ENCODE measurements at places on chromosomes 1 and 21.

DNA sequence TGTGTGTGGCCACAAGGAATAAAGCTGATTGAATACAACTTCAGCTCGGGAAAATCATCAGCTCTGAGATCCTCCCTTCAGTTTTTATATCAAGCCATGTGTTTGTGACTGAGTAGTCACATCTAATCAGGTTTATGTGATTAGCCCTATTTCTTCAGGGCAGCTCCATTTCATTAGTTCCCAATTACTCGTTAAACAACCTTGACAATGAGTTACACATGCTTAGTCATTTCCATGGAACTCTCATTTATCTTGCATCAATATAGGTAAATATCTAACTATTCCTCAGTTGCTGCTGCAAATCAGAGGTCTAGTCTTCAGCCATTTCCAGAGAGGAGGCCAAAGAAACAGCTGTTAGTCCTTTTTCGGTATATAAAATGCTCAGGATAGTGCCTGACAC is 16.3 kb downstream of the CRB1 start:
- no peak for DNase-seq

DNA sequence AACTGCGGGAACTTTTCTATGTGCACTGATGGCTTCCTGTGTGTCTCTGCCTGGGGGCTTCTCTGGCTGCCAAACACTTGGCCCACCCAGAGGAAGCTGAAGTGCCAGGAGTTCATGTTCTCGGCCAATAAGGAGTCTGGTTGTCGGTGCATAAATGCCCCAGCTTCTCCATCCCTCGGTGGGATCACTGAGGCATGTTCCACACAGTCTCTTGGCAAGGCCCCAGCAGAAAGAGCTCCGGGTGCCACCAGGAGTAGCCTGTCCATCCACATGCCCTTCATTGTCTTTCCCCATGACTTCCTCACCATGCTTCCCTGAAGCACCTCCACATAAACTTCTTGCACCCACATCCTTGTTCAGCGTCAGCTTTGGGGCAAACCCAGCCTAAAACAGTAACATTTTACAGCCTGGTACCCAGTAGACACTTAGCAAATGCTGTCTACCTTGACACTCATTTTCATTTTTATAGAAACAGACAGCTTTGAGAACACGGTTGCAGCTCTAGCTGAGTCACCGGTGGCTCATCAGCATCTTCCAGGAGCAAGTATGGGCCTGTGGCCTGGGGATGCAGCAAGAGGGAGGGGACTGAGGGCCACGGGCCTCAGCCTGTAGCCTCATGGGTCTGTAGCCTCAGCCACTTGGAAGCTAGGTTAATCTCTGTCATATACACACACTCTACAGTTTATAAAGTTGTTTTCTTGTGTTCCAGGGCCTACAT is 14.8 kb upstream of the CDCP2 start:
- DNase-seq: no peak

DNA sequence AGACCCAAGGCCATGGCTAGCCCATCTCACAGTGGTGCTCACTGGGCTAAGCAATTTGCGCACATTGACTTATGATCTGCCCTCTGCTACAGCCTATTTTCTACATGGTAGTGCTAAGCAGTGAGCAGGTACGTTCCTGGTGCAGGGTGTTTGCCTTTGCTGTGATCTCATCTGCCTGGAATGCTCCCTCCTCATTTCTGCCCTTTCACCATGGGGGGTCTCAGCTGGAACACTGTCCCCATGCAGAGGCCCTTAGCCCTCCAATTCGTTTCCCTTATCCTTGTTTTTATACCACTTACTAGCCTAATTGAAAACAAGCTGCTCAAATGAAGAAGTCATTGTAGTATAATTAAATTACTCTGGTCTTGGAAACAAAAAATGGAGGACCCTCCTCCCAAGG is 2.0 kb upstream of the B3GALT5 start:
- no peak for DNase-seq

DNA sequence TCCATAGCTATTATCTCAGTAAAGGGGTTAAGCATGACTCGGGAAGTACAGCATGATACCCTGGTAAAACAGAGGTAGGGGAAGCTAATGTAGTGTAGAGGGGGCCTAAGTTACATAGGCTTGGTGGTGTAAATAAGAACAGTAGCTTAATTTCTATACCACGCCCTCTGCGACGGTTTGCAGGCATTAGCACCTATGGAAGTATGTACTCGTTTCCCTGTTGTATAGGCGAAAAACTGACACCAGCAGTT is 470 bp upstream of the NAXE start:
- peak; percentile 2 for DNase-seq

GRCh38 chr1:216154063-216154462 is 269.2 kb downstream of the USH2A start:
- DNase-seq: no peak

GRCh38 chr1:205595435-205595834 is 36.4 kb downstream of the ELK4 start:
- no peak for DNase-seq

DNA sequence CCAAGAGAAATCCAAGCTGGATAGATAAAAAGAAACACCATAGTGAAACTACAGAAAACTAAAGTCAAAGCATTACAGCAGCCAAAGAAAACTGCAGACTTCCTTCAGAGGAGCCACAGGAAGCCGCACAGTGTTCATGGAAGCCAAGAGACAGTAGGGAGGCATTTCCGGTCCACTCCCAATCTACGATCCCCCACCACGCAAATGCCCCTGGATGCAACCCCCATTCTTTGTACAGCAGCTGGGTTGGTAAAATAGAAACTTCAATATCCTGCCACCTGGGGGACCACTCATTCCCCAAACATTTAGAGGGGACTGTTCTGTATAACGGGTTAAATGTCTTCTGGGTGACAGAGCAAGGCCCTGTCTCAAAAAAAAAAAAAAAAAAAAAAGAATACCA is 43.9 kb upstream of the TSPEAR start:
- peak; percentile 5 for DNase-seq

DNA sequence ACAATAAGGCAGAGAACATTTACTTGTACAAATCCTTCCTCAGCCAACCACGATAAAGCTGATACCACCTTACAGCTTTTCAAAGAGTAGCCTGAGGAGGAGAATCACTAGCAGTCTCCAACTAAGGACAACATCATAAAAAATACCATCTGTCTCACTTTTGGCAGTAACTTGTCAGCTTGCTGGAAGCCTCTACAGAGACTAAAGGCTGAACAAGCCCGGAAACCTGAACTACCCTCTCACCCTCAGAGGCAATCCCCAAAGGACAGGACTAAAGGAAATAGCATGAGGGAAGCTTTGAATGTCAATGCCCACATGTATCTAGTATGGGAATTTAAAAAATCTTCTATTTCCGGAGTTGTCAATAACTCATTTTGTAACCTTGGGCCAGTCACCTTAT is 10.6 kb downstream of the SRSF4 start:
- DNase-seq: no peak

DNA sequence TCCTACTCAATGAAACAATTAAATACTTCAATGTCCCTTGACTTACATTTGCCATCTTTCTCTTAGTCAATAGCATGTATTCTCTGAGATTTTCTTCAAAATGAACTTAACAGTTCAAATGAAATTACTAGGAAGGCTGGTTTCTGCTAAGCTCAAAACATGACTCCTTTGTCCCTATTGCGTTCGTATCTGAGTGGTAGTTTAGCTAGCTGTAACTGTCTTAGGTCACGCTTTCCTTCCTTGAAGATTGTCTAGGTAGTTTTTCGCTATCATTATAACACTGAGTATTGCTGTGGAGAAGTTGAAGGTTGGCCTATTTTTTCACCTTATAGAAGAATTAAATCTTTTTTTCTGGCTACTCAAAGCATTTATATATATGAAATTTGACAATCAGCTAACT is 1535.2 kb downstream of the PLA2G4A start:
- no peak for DNase-seq

DNA sequence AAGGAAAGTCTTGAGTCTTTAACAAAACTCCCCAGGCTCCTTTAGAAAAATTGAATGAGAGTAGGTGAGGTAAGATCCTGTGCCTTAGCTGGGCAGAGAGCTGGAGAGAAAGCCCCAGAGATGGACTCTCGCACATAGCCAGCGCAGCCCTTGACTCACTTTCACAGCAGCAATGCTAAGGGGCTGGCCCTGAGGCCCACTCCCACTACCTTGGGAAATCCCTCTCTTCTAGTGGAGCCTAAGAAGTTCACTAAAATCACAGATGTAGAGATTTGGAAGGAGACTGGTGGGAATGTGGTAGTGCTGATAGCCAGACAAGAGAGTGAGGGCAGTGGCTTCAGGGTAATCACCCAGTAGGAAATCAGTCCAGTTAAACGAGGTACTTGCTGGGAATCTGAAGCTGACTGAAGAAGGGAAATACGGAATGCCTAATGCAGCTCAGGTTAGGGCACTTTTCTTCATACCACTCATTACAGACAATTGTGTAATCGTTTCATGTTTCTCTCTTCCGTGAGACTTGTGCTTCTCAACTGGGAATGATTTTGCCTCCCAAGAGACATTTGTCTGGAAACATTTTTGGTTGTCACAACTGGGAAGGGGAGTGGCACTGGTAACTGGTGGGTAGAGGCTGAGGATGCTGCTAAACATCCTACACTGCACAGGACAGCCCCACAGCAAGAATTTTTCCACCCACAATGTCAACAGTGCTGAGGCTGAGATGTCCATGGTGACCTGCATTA is 42.4 kb upstream of the LRRC8C start:
- no peak for DNase-seq

DNA sequence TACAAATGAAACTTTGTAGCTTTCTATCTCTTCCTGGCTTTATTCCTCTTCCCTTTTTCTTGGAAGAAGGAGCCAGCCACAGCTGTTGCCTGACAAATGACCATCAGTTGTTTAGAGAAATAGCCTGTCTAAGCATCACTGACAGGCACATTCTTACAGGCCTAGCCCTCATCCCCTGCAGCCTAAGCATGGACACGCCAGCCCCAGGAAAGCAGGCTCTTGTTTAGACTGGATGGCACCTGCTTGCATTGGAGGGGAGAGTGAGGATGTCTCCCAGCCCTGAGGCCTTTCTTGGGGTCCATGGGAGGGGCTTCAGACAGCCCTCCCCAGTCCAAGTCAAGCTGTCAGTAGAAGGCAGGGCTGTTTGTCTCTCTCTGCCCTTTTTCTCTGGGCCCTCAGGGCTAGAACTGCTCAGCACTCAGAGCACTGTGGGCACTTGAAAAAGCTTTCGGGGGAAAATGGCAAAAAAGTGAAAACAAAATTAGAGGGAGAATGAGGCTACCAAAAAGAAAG is 282.5 kb upstream of the PLXNA2 start:
- DNase-seq: no peak

DNA sequence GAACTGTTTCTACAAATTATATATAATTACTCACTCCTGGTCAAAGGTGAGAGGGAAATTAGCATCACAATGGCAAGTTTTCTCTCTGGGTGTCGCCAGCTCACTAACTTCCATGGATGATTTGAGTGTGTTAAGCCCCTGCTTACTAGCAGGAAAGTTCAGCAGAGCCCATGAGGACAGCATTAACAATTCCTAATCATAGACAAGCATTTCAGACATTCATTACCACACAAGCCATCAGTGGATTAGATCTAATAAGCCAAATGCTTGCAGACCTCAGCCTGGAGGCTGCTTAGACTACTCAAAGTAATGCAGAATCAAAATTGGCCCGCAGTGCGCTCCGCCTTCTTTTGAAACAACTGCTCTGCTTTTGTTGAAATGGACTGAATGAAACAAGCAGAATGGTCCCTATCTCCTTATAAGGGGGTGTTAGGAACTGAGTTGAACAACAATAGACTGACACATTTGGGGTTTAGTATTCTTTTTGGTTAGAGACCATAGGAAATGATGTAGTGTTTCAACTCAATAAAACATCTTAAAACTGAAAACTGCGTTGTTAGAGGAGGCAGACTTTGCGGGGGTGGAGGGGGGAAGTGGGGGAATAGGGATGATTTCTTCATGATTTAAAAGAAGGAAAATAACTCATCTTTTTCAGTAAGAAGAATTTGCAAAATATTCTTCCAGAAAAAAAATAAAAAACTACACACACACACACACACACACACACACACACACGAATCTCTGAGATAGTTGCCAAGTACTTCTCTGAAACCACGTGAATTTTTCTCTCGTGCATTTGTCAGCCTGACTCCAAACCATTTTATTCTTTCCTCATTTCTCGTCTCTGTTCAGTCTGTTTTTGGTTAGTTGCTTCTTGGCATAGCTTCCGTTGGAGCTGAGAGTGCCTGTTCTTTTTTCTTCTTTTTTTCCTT is 54.6 kb downstream of the GORAB start:
- DNase-seq: no peak

DNA sequence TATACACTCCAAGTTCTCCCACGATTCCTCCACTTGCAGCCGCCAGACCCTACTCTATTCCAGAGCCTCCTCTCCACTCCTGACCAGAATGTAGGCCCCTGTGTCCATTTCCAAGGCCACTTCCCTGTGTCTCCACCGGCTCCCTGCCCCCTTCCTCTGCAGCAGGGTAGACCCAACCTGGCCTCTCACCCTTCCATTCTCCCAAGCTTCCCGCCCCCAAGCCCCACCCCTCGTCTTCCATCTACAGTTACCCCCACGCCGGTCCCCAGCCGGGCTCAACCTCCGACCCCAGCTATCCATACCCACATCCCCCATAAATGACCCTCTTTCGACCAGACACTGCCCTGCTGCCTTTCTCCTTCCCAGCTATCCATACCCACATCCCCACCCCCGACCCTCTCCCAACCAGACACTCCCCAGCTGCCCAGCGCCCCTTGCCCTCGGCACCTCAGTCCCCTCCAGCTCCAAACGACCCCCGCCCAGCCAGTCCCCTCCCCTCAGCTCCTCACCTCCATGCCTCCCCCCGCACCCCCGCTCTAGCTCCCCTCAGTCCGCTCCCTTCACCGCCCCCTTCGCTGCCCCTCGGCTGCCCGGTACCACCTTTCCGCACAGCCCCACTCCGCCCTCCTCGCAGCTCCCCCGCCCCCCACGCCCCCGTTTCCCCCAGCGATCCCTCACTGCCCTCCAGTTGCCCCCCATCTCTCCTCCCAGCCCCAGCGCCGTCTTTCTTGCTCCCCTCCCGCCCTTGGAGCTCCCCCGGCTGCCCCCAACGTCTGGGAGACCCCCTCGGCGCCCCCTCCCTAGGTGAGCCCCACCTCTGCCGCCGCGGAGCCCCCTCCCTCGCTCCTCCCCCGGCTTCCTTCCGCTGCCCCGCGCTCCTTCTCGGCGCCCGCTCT is 670 bp downstream of the RAB3B start:
- no peak for DNase-seq

GRCh38 chr1:23995431-23995837 is 15.3 kb upstream of the SRSF10 start:
- DNase-seq: no peak

DNA sequence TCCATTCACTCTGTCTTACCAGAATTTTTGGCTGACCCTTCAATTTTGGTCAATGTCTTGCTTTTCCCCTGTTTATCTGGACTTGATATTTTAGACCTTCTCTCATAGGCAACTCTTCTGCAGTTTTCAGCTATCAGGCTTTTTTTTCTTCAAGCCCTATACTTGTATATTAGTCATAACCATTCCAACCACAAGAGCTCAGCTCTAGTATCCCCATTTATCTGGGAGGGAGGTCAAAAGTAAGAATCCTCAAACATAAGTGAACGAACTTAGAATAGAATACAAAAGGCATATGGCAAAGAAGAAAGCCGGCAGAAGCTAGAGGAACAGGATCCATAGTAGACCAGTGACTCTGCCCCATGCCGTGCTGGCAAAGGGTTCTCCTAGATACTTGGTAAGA is 45.9 kb upstream of the TNFSF4 start:
- no peak for DNase-seq

- no peak for DNase-seq
Measured at GRCh38 chr1:77538956-77539518, 143.4 kb downstream of the ZZZ3 start.

GRCh38 chr1:68908316-68908715 is 411.4 kb upstream of the DEPDC1 start:
- DNase-seq: no peak

Measured in CD4-positive, alpha-beta T cell treated with Interleukin-2 at 100 ng/mL for 4 hours (primary cell).